ENCODE measurements at places on chromosomes 7 and 10.

GRCh38 chr7:6730343-6730633 is 23.5 kb upstream of the ZNF12 start:
- no peak for DNase-seq

- DNase-seq, result no peak
Observed at GRCh38 chr7:47666164-47666862, 84.4 kb upstream of the TNS3 start.

- DNase-seq, result no peak
Observed at GRCh38 chr7:47335557-47336471, 246.1 kb downstream of the TNS3 start.

- no peak for DNase-seq
Observed at GRCh38 chr7:17367502-17367901, 69.0 kb downstream of the AHR start.

GRCh38 chr10:127346604-127347003 is 150.2 kb upstream of the INSYN2A start:
- DNase-seq, result no peak

DNA sequence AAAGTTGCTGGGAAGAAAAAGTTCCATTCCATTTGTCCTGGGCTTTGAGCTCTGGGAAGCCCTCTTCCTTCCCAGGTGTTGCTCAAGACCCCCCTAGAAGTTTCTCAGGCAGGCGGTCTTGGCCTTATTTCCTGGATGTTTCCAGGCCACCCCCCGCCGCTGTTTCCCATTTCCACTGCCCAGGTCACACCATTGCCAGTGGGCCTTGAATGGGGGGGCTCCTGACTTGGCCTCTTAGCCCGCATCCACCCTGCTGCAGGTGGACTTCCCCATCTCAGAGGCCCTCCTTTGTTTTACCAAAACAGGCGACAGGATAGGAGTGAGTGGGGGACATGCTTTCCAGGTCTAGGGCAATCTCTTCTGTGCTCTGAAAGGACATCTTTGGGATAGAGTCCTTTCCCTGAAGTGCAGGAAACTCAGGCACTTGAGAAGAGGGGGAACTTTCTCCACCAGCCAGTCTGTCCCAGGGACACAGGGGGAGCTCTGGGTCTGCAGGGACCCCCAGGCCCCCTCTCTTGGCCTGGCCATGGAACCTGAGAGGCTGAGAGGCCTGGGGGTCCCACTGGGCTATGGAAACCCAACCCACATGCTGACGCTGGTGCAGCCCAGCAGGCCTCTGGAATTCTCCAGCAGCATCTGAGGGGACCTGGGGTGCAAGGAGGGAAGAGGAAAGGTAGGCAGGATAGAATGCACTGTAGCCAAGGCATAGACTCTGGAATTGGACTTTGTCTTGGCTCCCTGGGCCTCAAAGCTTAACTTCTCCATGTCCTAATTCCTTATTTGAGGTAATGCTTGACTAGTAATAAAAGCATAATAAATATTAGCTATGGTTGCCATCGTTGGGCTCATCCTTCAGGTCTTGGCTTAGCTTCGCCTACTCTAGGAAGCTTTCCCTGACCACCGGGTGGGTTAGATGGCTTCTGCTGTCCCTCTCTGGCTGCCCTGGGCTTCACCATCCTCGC is 17.6 kb downstream of the NEURL1 start:
- DNase-seq, result no peak

DNA sequence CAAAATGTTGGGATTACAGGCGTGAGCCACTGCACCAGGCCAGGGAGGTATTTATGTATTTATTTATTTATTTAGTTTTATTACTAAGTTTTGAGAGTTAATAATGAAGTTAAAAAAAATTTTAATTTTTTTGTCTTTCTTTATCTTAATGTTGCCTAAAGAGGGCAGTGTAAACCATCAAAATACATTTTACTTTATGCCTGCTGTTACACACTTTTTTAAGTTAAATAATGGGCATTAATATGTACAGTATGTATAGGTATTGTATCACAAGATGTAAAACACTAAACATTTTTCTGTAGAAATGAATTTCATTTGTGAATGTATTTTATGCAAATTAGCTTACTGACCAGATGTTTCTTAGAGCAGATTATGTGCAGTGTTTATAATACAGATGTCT is 129.4 kb downstream of the AASS start:
- DNase-seq, result no peak

GRCh38 chr7:131040467-131040932 is 287.2 kb upstream of the MKLN1 start:
- peak; percentile 61 for DNase-seq

DNA sequence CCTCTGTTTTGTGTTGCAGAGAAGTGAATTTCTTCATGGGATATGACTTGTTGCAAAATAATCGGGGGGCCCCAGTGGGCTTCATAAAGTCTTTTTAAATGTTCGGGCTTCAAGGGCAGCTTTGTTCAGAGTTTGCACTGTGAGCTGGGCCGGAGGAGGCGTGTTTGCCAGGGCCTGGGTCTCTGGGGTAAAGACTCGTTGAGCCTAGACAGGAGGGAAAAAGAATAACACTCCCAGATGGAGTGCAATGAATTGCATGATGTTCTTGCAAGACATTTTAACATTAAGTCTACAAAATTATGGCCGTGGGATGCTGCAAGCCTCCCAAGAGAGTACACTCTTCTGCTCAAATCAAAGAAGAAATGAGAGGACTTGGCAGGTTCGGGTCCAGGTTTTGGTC is 23.6 kb downstream of the BMPER start:
- DNase-seq, result no peak

- no peak for DNase-seq
Observed at GRCh38 chr7:37751096-37751495, 67.5 kb downstream of the GPR141 start.

DNA sequence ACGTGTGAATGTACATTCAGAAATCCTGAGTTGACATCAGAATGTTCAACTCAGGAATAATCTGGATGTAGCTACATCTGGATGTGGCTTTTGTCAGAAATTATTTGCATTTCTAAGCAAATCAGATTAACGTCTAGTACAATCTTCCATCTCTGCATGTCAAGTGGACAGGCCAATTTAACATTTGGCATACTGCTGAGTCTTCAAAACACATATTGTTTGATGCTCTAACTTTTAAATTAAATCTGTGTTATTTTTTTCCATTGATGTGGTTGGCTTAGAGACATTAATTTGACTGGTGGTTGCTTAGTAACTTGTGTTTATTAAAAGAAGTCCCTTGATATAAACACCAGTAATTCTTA is 3.4 kb downstream of the STAMBPL1 start:
- no peak for DNase-seq

DNA sequence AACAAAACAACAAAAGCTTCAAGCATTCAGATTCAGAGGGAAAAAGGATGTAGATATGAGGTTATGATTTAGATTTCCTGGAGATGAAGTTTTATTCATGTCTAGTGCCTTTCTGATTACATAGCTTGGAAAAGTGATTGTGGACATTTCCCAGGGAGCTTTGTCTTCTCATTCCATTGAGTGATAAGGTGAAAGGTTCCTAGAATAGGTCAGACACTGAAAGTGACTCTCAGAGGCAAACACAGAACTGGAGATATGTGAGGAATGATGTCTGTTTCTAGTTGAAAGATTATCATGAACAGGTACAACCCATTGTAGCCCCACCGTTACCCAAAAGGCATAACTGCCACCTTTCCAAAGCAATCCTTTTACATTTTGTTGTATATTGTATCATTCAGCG is 179.5 kb downstream of the CDCA7L start:
- DNase-seq, result no peak

DNA sequence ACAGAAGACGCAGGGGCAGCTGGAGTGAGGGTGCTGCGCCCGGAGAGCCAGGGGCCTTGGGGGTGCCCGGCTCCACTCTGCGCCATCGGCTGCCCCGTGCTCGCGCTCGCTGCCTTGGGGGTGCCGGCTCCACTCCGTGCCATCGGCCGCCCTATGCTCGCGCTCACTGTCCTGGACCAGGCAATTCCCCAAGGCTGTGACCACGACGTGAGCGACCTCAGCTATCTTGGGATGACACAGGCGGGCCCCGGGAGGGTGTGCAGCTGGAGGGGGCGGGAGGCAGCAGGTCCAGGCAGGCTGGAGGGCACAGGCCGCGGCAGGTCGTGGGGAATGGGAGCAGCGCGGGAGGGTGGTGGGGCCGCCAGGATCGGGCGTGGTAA is 29.7 kb downstream of the CYP2W1 start:
- no peak for DNase-seq

DNA sequence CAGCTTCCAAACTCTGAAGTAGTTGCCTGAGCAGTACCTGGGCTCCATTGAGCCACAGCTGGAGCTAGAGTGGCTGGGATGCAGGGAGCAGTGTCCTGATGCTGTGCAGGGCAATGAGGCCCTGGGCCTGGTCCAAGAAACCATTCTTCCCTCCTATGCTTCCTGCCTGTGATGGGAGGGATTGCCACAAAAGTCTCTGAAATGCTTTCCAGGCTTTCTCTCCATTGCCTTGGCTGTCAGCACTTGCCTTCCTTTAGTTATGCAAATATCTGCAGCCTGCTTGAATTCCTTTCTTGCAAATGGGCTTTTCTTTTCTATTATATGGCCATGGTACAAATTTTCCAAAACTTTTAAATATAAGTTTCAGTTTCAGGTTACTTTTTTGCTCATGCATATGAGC is 972.2 kb upstream of the MBL2 start:
- DNase-seq, result no peak
